ENCODE measurements at places on chromosomes 11 and 22.

GRCh38 chr11:9569588-9570164, 3.8 kb upstream of the WEE1 start:
- no peak for DNase-seq

DNA sequence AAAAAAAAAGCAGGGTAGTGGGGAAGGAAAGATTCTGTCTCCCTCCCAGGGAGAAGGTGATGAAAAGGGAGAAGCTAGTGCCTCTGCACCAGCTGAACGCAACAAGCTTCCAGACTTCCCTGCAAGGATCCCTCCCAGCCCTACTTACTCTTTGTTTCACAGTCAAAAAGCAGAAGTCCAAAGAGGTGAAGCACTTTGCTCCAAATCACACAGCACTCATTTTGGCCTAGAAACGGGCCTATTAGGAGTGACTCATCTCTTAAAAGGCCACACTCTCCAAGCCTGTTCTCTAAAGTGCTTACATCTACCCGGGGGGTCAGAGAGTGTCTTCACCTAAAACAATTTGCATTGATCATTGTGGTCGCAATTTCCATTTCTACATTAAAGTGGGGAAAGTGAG, 17.7 kb upstream of the GRK3 start:
- no peak for DNase-seq

DNA sequence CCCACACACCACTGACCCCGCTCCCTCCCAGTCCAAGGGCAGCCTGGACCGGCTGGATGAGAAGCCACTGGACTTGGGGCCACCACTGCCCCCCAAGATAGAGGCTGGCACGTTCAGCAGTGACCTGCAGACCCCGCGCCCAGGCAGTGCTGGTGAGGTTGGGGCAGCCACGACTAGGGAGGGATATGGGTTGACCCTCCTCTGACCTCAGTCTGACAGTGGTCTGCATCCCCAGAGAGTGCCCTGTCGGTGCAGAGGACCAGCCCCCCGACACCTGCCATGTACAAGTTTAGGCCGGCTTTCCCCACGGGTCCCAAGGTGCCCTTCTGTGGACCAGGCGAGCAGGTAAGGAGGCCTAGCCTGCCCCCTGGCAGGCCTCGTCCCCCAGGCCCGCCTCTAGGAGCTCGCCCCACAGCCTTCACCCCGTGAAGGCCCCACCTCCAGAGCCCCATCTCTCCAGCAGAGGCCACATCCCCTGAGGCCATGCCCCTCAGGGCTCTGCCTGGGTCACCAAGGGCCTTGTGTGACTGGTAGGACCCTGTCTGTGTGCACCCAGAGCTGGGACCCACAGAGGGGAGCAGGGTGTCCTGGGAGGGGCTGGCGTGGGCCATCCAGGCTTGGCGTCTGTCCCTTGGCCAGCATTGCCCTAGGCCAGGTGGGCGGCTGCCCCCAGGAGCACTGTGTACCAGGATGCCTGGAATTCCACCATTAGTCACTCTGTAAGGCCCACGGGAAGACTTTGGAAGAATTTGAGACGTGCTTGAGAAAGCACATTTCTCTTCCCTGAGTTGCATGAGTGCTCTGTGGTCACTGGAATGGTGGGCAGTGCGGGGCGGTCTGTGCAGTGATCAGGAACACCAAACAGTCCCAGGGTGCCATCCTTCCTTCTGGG, 9.4 kb downstream of the CCDC188 start:
- no peak for DNase-seq

GRCh38 chr22:50056214-50056972, 1.7 kb downstream of the TTLL8 start:
- DNase-seq = no peak

- no peak for DNase-seq
Observed at GRCh38 chr11:706439-706956, 467 bp downstream of the EPS8L2 start.

- no peak for DNase-seq
Observed at GRCh38 chr11:13030857-13031256, 21.7 kb downstream of the RASSF10 start.

- no peak for DNase-seq
Observed at GRCh38 chr11:119347242-119347641, 737 bp upstream of the MFRP start.

- DNase-seq = no peak
Observed at GRCh38 chr11:116852261-116853031, 15.0 kb upstream of the APOA1 start.

- no peak for DNase-seq
Observed at GRCh38 chr11:1449490-1450243, 36.9 kb downstream of the MOB2 start.

- no peak for DNase-seq
Observed at GRCh38 chr11:86294026-86294425, 8.0 kb upstream of the HIKESHI start.

DNA sequence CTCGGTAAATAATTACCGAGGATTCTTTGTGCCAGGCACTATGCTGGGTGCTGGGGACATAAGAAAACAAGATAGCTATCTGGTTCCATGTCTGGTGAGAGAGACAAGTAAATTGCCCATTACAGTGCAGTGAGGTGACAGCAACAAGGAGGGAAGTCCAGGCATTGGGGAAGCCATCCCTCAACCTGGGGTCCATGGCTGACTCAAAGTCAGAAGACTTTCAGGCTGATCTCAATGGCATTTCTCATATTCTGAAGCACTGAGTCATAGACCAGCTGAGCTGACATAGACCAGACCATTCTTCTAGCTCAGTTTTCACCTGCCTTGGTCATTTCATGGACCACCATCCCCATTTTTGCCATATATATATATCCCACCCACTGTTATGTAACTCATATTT, 158.8 kb downstream of the TTC17 start:
- no peak for DNase-seq

- DNase-seq = peak; percentile 77
Observed at GRCh38 chr11:47216121-47216798, 1.5 kb downstream of the DDB2 start.

GRCh38 chr11:106449763-106450162, 372.3 kb downstream of the AASDHPPT start:
- DNase-seq = no peak

DNA sequence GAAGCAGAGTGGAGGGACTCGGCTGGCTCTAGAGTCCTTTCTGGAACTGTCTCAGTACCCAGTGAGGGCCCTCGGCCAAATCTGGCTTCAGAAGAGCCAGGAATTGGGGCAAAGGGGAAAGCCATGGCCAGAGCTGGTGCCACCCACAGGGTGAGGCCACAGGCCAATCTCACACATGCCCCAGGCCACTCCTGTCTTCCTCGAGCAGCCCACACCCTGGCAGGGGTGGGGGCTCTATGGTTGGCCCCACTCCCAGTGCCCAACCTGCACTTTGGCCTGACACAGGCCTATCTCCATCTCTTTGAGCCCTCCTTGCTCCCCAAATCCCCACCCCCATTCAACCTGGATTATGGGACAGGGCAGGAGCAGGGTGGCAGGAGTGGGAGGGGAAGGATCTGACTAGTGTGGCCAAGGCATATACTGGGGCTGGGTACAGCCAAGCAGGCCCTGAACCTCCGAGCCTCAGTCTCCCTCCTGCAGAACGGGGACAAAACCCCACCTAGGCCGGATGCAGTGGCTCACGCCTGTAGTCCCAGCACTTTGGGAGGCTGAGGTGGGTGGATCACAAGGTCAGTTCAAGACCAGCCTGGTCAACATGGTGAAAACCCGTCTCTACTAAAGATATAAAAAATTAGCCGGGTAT, 6.9 kb downstream of the TST start:
- no peak for DNase-seq

DNA sequence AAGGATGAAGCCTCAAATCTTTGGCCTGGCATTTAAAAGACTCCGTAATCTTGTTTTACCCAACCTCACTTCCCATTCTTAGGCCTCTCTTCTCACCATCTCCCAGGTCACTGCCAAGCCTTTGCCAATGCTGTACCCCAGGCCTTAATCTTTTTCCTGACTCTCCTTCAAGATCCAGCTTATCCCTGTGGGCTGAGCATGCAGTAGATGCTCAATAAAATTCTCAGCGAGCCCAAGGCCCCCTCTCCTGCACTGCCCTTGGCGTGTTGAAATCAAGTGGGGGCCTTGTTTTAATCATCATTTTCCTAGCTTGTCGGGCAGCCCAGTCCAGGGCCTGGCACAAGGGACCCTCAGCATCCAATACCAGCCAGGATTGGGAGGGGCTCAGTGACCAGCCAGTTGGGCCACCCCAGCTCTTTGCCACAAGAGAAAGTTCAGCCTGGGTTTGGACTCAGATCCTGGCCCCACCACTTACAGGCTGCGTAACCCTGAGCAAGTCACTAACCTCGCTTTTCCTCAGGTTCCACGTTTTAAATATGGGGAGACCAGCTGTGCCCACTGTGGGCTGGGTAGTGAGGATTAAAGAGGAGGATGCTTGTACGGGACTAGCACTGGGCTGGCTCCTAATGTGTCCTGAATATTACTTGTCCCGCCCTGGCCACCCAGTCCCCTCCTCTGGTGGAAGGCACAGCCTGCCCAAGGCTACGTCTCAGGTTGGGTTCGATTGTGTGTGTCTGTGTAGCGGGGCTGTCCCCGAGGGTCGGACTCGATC, 943 bp upstream of the YWHAH start:
- DNase-seq = no peak

DNA sequence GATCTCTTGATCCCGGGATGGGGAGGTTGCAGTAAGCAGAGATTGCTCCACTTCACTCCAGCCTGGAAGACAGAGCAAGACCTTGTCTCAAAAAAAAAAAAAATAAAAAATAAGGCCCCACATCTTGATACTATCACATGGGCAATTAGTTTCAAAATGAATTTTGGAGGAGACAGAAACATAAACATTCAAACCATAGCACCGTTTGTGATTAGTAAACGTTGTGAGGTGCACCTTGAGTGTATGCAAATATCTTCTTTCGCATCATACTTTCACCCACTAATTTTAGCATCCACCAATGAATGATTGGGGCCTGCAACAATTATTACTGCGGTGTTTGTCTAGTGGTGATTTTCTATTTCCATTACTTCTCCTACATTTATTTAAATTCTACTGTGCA, 11.0 kb upstream of the SPDYC start:
- DNase-seq = no peak

- DNase-seq = no peak
Observed at GRCh38 chr22:47393191-47393590, 630.7 kb downstream of the TBC1D22A start.

- no peak for DNase-seq
Observed at GRCh38 chr11:125955856-125956255, 10.0 kb downstream of the VSIG10L2 start.

DNA sequence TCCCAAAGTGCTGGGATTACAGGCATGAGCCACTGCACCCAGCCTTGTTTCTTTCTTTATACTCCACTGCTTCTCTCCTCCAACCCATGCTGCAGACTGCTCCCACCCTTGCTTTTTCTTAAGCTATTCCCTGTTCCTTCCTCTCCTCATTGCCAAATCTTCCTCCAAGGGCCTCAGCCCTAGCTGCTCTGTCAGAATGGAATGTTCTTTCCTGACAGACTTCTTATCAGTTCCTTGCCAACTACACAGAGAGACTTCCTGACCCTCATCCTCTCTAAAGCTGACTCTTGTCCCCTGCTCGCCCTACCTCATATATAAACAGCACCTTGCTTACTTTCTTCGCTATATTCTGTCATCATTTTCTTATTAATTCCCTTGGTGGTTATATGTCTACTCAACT, 16.9 kb upstream of the PIK3C2A start:
- no peak for DNase-seq

GRCh38 chr11:114261791-114262190, 34.4 kb upstream of the NNMT start:
- no peak for DNase-seq

GRCh38 chr11:131671320-131671719, 300.9 kb downstream of the NTM start:
- DNase-seq = no peak

- DNase-seq = no peak
Observed at GRCh38 chr11:1824221-1825038, 10.4 kb upstream of the SYT8 start.

GRCh38 chr11:16799221-16799620, 60.8 kb downstream of the C11orf58 start:
- DNase-seq = no peak

DNA sequence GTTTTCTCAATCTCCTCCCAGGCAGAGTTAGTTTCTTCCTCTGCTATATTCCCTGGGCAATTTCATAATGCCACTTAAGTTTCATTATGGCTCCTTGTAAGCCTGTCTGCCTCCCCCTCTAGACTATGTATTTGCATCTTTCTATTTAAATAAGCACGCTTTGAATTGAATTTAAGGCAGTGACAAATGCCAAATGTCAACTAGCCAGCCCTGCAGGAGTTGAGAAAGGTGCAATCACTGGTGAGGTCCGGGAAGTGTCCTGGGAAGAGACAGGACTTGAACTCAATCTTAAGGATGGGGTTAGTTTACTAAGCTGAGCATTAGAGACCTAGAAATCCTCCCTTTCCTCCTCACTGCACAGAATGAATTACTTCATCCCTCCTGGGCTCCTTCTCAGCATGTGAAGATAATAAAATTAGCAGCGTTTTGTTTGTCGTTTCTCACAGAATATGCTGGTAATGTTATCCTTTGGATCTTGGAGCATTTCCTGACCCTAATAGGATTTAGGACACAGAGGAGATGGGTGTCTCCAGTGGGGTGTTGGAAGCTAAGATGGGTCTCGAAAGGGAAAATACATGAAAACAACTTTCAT, 1.6 kb downstream of the TCP11L1 start:
- DNase-seq = no peak

DNA sequence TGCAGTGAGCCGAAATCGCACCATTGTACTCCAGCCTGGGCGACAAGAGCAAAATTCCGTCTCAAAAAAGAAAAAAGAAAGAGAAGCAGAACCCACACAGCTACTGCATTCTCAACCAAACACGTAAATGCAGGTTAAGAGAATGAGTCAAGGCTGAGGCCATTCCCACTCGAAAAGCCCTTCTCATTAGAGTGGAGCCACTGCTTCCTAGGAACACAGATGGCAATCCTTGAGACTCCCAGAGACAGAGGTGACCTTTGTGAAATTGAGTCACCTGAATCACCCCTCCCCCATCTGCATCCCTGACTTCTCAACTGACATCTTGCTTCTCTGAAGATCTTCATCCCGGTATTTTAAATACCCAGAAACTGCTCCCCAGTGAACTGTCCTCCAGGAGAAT, 8.2 kb downstream of the PACSIN2 start:
- DNase-seq = no peak

GRCh38 chr11:73991471-73992006, 8.9 kb upstream of the UCP2 start:
- DNase-seq = no peak

DNA sequence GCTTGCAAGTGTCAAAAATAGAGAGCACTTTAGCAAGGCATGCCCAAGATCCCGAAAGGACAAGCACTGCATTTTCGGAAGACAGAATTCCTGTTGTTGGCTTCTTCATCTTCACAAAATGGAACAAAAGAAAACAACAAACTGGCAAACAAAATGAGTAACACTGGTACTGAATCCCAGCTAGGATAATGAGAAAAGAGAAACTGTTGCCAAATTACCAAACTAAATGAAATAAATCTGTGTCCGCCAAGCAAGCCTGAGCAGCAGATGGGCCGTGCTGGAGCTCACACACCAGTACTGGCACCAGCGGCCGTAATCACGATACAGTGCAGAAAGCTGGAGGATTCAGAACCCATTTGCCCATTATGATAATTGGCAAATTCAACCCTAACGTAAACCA, 30.6 kb downstream of the TUB start:
- DNase-seq = no peak

All from activated CD4-positive, alpha-beta T cell treated with anti-CD3 and anti-CD28 coated beads, Interleukin-2, amount 50 U/mL, for 48 hours (primary cell).